ENCODE measurements at places on chromosomes 3 and 15.

GRCh38 chr15:26260517-26261133 lies 397.5 kb upstream of the ATP10A start:
- DNase-seq: peak; percentile 0

- no peak for DNase-seq
These were observed 595.5 kb downstream of the GRM7 start for GRCh38 chr3:7456386-7456785.

DNA sequence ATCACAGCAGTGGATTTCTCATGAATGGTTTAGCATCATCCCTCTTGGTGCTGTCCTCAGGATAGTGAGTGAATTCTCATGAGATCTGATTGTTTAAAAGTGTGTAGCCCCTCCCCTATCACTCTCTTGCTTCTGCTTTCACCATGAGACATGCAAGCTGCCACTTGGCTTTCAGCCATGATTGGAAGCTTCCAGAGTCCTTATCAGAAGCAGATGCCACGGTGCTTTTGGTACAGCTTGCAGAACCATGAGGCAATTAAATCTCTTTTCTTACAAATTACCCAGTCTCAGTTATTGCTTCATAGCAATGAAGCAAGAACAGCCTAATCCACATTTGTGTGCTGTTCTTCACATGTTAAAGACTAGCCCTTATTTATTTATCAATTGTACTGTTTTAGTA lies 495.2 kb upstream of the EPHA6 start:
- no peak for DNase-seq

DNA sequence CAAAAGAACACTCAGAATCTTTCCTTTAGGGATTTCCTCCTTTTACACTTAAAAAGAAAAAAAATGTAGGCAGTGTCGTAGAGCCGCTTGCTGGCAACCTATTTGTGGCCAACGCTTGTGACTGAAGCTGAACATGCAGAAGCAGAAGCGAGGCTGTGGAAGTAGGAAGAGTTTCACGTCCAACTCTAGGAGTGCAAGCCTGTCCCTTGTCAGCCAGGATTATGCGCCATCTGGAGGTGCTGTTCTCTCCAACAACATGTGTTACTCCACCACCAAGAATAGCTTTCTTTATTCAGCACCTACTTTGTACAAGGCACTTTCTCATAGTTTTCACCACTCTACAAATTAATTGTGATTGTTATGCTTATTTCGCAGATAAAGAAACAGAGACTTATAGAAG lies 223.2 kb upstream of the LMCD1 start:
- no peak for DNase-seq

GRCh38 chr15:72368899-72369298 lies 6.9 kb downstream of the HEXA start:
- peak; percentile 69 for DNase-seq

- peak; percentile 7 for DNase-seq
These were observed 52.3 kb upstream of the BNIP2 start for GRCh38 chr15:59741274-59741906.

DNA sequence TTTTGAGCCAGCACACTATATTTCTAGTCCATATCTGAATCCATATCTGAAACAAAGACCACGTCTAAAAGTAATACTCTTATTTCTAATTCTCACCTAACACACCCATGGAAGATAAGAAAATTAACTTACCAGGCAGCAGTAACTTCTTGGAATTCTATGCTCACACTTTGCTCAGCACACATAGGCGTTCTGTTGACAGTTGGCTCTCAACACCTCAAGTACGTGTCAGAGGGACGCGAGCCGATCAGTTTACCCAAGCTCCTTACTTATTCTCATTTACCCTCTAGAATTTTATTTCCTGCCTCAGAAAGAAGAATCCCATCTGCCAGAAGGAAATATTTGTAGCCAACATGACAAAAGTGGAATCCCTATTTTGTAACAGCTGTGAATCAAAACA lies 911.9 kb downstream of the FHIT start:
- DNase-seq: no peak

GRCh38 chr3:107833043-107833442 lies 257.8 kb downstream of the CD47 start:
- no peak for DNase-seq

DNA sequence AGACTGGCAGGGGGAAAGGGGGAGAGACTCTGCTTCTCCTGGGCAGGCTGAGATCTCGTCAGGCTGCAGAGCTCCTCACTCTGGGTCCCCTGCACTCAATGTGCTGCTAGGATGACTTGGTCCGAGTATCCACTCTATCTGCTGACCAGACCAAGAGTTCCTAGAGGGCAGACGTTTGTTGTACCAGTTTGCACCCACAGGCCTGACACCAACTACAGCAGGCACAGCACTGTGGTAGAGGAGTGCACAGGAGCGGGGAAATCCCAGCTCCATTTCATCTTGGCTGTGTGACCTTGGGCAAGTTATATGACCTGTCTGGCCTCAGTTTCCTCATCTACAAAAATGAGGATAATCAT lies 29.0 kb downstream of the CCDC12 start:
- no peak for DNase-seq

Measured in Kasumi-1 (cell line).